ENCODE measurements at places on chromosomes 11 and 22.

DNA sequence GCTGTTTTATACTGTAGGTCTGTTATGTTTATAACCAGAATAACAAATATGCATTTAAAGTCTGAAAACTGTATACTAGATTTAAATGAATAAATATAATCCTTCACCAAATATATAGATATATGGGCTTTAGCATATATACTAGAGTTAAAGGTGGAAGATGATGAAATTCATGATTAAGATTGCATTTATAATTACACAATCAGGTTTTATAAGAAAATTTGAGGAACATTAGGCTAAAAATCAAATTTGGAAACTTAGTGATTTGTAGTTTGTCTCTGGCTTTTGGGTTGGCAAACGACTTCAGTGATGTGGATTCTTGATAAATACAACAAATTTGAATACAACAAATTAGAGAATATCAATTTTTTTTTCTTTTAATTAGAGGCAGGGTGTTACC is 10.0 kb downstream of the BCL2L13 start:
- DNase-seq, result peak; percentile 36

DNA sequence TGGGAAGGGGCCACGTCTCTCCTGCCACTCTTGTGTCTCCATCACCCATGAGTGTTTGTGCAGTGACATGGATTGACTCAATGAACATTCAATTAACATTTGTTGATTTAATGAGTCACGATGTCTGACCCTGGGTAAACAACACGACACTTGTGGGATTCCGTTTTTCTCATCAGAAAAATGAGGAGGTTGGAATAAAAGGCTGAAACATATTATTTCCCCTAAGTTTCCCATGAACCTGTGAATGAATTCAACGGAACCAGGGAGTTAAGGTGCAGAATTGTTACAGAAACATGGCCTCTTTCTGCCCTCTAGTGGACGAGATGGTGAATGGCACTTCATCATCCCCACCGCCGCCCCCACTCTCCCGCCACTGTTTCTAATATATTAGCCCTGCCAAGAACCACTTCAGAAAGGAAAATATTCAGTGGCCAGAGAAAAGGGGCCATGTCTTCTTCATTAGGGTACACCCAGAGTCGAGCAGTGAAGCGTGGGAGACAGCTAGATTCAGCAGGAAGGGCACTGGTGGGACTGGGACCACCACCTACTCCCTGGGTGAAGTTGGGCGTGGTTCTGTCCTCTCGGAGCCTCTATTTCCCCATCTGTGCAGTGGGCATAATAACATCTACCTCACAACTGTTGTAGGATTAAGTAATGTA is 46.3 kb upstream of the SYT13 start:
- peak; percentile 65 for DNase-seq

DNA sequence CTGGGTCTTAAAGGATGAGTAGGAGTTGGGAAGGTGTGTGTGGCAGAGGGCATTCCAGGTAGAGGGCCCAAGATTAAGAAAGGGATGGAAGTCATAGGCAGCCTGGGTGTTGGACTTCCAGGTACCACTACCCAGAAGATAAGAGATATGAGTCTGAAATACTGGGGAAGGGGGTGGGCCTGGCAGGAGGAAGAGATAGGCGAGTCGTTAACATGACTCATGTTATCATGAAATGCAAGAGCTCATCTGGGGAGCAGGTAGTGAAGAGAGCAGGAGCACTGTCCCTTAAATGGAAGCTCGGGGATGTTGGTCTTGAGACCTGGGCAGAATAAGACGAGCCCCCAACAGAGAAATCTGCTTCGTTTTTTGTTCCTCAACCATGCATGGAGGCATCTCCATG is 10.2 kb downstream of the ZC3H7B start:
- no peak for DNase-seq

DNA sequence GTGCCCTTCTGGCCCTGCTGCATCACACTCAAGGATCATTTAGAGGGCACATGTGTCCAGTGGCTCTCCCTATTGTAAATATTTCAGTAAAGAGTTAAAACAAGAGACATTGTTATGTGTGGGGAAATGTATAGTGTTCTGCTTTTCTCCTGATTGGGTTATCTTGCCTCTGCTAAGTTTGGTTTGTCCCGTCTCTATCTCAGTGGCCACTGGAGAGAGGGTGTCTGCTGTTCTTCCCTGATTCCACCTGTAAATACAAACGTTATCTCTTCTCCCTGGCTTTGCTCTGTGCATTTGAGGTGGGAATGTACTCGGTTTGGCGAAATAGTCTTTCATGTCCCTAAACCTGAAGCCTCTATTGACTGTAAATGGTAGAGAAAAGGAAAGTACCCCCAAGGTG is 6.3 kb downstream of the MIEF1 start:
- no peak for DNase-seq

DNA sequence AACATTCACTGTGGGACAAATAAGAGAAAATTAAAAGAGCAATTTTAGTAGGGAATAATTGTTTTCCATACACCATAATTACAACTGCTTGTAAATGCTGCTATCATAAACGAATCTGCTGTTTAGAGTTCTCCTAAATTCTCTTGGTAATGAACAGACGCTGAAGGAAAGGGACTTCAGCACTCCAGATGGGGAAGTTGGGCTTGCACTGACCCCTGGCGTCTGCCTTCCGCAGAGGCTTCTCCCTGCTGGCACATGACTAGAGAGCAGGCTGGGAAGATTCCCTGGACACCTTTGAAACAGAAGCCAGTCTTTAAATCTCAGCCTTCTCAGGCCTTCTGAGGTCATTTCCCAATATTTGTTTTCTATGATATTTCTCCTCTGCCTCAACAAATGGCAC is 84.1 kb downstream of the NXPE2 start:
- peak; percentile 77 for DNase-seq

GRCh38 chr11:76978818-76979217 is 55.4 kb upstream of the B3GNT6 start:
- no peak for DNase-seq

DNA sequence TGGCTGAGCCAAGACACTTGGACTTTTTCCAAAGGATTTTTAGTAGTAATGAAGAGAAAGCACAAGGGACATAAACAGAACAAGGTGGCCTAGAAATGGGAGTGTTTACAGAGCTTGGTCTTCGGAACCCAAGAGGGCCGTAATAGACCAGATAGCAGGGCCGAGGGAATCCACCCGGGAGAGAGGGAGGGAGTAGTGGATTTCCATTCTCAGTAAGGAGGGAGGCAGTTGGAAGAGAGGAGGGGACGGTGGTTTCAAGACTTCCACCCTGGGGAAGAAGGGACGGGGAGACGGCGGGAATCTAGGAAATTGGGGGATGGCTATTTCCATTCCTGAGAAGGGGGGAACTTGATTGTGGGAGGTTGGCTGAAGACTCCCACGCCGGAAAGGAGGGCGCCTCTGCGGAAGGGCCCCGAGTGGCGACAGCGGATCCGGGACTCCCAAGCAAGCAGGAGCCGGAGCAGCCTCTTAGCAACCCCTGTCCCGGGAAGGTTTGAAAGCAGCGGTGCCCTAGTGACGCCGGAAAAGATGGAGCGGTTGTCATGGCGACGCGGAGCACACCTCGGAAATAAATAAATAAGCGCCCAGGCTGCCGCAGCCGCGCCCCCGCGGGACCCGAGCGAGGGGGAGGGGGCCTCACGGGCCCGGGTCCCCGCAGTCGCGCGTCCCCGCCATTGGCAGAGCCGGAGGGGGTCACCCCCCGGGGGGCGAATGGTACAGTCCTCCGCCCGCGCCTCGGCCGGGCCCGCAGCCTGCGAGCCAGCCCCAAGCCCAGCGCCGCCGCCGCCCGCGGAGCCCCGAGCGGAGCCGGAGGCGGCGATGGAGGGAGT is 31.6 kb downstream of the EIF3F start:
- DNase-seq, result peak; percentile 78

DNA sequence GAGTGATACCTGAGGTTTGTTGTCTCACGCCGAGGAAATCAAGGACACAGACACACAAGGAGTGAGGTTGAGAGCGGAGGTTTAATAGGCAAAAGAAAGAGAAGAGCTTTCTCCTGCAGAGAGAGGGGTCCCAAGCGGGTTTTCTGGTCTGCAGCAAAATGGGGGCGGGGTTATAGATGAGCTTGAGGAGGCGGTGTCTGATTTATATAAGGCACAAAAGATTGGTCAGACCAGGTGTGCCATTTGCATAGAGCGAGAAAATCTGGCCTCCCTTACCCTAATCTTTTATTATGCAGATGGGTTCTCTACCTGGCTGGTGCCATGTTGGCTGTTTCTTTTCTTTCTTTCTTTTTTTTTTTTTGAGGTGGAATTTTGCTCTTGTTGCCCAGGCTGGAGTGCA is 11.8 kb downstream of the C11orf96 start:
- DNase-seq, result no peak

GRCh38 chr22:42860968-42861367 is 3.9 kb upstream of the ARFGAP3 start:
- DNase-seq, result no peak

GRCh38 chr11:118015385-118015841 is 29.2 kb downstream of the IL10RA start:
- DNase-seq, result no peak

- DNase-seq, result peak; percentile 50
Observed at GRCh38 chr11:86559311-86559945, 113.0 kb downstream of the ME3 start.

DNA sequence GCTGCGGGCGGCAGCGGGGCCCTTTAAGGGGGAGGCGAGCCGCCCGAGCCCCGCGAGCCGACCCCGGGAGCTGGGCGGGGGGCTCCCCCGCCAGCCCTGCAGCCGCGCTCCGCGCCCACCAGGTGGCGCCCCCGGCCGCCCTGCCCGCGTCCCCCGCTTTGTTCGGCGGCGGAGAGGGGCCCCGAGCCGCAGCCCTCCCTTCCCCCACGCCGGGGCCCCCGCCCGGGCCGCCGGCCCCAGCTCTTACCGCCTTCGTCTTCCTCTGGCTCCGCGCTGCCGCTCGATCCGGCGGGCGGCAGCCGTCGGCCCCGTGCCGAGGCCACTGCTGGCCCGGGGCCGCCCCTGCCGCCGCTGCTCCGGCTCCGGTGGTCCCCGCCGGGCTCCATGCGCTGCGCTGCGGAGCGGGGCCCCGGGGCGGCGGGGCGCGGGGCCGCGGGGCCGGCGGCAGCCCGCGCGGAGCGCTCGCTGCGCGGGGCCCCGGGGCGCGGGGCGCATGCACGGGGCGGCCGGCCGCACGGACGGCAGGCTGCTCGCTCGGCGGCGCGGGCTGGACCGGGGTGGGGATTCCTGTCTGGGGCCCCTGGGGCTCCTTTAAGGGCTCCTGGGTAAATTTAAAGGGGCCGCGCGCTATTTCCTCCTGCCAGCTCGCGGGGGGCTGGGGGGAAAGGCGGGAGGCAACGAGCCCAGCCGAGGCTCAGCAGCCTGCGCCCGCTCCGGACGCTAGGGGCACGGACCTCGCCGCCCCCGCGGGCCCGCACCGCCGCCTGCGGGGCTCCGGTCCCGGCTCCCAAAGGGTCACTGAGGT is at the start of gene ZFTA:
ZFTA (minus strand) TSS at position 539 of the 805 bp plus-strand sequence; CDS start at position 386, 153 bp downstream.
- DNase-seq, result peak; percentile 86

DNA sequence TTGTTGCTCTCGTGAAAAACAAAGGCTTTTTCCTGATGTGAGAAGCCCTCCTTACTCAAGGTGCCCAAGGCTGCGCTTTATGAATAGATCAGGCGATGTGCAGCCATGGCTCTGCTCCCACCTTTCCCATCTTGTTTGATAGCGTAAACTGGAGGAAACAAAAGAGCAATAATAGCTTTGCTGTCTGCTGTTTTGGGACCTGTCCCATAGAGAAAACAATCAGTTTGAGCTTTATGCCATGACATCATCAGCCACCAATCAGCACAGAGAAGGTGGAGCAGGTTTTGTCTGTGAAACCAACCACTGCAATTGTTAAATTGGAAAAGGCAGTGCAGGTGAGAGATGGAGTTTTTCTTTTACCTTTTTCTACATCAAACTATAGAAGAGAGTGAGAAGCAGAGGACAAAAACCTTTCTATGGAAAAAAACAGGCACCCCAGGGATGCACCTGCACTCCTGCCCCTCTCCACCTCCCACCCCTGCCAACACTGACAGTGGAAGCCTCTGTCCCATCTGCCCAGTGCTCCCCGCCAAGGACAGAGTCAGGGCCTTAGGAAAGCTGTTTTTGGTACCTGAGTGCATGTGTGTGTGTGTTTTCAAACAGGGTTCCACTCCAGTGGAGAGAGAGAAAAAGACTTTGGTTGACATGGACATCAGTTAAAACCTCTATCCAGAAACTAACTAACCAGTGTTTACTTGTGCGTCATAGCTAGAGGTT is 80.7 kb downstream of the MICAL3 start:
- DNase-seq, result no peak

GRCh38 chr22:17954860-17955587 is 69.3 kb downstream of the MICAL3 start:
- DNase-seq, result no peak

DNA sequence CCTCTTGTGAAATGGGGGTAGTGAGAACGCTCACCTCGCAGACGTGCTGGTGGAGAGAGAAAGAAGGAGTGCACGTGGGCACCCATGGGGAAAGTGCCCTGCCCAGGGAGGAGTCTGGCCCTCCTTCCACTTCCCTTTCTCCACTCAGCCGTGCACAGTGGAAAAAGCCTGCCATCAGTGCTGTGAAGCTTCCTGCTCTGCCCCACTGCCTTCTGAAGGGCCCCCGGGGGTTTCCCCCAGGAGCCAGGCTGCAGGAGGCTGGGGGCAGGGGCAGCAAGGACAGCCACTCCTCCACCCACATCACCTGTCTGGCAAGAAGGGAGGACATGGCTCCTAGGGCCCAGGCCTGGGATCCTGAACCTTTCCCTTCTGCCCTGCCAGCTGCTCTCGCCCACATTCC is 7.6 kb downstream of the TP53I11 start:
- DNase-seq, result no peak

DNA sequence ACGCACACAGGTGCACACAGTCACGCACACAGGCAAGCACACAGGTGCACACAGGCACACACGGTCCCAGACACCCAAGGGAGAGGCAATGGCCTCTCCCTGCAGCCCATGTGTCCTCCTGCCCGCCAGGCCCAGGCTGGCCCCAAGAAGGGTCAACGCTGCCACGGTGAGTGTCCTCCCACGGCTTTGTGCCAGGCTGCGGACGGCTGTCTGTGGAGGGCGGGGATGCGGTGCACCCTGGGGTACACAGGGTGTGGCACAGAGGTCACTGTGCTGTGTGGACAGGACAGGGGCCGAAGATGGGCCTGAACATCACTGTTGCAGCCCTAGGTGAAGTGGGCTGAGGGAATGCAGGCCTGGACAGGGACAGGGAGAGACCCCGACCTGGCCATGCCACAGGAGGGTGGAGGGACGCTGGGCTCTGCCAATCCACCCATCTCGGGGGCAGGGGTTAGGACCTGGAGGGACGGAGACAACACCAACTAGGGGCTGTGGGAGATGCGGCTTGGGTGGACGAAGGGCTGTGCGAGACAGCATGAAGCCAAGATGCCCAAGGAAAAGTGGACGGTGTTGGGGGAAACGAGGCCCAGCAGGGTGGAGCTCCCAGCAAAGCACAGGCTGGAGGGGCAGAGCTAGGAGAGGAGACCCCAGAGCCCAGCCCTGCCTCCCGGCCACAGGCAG is 523.8 kb downstream of the BRD1 start:
- DNase-seq, result no peak

DNA sequence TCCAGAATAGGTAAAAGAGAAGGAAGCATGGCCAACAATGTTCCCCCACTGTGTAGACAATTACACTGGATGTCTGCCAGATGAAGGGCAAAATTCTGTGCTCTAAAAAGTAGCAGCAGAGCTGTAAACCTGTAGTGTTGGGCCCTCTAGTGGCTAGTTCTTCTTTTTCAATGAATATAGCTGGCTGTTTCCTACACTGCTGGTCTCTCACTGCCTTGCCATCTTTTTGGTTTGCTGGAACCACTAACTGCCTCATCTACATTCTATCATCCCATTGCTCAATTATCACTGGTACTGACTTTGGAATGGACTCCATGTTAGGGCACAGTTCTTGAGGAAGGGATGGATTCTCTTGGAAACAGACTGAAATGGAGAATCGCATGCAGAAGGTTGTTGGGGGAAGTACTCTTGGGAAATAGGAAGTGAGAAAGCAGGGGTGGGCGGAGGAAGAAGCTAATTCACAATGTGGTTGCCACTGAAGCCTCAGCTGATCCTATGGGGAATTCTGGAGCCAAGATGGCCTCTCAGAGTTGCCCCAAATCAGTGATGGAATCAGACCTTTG is 17.9 kb downstream of the KCNE3 start:
- peak; percentile 94 for DNase-seq
